ENCODE measurements at places on chromosomes 2 and 18.

GRCh38 chr2:218077464-218078216 is 8.6 kb downstream of the RUFY4 start:
- DNase-seq, result no peak

DNA sequence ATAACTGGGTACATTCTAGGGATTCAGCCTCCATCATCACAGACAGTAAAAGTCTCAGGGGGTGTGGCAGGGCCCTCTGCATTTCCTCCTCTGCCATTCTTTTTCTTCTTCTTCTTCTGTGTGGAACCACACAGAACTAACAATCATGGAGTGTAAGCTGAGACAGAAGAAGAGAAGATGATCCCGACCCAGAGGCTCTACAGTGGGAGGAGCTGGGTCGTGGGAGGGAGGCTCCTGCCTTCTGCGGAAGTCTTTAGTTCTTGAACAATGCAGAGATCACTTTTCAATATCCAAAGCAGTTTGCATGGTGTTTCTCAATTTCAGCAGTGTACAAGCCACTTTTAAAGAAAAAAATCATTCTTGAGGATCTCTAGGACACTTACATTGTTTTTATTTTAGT is 80.9 kb downstream of the KCNS3 start:
- no peak for DNase-seq

DNA sequence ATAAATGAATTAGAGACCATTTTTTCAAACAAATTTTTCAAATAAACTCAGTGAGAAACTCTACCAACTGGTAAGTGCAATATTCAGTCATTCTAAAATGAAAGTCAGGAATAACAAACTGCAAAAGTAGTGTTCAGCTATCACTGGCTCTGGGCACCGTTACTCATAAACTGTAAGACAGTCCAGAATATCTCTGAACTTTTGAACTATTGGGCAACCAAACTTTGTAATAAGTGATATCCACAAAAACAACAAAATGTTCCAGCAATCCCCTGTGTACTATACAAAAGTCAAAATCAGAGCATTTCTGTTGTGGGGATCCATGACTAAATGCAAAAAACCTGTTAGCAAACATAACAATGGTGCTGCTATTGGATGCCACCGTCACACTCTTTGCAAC is 56.3 kb downstream of the SLC25A12 start:
- no peak for DNase-seq

- no peak for DNase-seq
Observed at GRCh38 chr2:54928719-54929118, 121.5 kb downstream of the RTN4 start.

GRCh38 chr2:205885492-205886099 is 200.4 kb downstream of the INO80D start:
- DNase-seq, result peak; percentile 79

GRCh38 chr18:10352671-10353070 is 101.8 kb upstream of the APCDD1 start:
- no peak for DNase-seq

- no peak for DNase-seq
Observed at GRCh38 chr2:159396799-159397198, 110.3 kb upstream of the WDSUB1 start.

GRCh38 chr2:218821605-218822211 is 9.9 kb downstream of the PRKAG3 start:
- DNase-seq, result no peak

- peak; percentile 47 for DNase-seq
Observed at GRCh38 chr2:134301099-134301927, 47.4 kb downstream of the MGAT5 start.

GRCh38 chr2:18752667-18753422 is 163.5 kb upstream of the NT5C1B start:
- no peak for DNase-seq

DNA sequence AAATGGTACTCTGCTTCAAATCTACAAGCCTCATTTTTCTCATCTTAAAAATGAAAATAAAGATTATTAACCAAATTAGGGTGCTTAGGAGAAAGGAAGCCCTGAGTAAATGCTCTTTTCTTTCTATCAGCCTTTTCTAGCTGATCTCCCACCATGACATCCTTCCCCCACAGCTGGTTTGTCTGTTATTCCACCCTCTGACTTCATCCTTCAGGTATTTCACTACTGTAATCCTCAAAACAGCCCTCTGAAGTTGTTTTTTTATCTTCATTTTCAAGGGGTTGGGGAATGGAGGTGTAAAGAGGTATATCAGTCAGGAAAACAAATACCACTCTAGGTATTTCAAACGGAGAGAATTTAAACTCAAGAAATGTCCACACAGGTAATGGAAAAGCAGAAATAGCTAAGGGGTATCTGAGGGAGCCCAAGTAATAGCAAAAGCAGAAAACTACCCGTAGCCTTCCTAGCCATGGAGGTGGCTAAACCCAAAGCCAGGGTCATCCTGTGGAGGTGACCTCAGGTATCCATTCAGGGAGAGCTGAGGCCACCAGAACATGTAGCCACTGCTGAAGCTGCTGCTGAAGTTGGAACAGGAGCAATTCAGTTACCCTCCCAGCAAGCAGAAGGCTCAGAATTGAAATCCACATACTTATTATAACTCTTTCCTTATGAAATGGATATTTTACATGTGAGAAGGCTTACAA is 990.9 kb upstream of the ACVR2A start:
- peak; percentile 28 for DNase-seq

GRCh38 chr2:46999857-47000678 is 84.5 kb upstream of the MCFD2 start:
- no peak for DNase-seq

DNA sequence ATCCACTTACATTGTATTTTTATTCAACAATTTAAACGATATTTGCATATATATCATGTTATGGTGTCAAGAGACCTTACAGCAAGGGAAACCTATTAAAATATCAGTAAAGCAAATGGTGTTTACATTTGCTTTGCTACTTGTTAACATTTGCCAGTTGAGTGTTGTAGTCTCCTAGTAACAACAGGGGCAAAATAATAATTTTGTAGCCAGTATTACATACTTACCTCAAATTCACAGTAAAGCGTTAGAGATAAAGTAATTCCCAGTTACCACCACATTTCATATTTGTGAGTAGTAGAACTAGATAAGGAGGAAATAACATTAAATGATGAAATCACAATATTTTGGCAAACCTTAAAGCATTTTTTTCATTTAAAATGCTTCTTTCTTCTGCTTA is 71.3 kb downstream of the FASTKD2 start:
- no peak for DNase-seq

DNA sequence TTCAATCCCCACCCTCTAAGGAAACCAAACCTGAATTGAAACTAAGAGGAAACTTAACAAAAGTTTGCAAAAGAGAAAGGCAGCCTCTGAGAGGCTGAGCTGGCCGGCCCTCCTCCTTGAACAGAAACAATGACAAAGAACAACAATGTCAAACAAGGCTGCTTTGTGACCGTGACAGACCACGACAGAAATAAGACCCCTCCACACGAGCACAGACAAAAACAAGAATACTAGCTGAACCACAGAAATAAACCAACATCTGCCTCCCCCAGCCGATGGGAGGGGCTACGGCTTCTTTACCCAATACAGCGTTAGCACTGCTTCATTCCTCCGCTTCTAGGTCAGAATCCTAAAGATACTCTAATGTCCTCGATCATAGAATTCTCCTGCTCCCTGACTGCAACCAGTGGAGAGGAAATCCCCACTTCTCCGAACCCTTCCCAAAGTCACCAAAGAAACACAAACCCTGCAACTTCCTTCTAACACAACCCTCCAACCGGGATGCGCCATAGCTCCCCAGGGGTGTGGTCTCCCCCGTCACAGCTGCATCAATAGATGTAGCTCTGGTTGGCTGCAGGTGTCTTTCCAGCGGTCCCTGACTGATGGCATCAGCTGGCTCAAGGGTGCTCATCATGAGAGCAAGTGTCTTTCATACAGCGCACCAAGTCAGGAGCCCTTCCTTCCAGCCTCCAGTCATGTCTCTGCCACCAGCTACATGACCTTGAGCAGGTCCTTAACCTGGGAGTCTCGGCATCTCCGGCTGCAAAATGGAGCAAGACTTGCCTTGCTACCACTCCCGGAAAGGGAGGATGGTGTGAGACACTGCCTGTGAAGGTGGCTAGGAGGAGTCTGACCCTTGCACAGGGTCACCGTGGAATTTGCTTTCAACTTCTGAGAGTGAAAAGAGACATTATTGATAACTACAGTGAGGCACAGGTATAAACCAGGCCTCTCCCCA is 198.6 kb downstream of the HAUS1 start:
- no peak for DNase-seq

DNA sequence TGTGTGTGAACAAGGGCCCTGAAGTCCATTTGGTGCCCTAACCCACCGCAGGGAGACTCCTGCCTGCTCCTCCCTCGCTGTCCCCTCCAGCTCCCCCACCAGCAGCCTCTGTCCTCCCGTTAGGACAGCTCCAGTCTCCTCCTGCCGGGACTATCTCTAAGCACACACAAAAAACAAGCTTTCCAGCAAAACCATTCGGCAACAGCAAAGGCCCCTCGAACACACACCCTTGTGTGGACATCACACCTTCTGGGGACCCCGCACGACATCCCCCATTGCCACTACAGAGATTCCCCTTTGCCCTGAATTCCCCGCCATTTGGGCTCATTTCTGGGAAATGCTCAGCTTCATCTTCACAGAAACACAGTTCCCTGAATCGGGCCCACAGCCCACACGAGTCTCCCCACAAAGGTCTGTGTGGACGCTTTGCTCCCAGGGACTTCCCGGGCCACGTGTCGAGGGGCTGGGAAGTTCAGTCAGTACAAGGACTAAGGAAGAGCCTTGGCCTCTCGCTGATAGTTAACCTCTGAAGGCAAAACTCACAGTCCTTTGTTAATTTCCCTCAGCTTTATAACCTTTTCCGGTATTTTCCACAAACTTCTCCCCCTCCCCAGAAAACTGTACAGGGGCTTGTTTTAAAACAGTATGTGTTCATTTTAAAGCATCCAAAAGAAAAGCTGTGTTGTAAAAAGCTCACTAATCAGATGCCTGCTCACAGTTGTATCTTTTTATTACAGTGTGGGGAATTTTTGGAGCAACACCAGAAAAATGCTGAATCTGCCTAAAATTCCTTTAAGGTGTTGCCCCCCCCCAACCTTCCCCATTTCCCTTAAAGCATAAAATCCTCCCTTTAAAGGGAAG is 25.9 kb downstream of the SMAD7 start:
- DNase-seq, result no peak

DNA sequence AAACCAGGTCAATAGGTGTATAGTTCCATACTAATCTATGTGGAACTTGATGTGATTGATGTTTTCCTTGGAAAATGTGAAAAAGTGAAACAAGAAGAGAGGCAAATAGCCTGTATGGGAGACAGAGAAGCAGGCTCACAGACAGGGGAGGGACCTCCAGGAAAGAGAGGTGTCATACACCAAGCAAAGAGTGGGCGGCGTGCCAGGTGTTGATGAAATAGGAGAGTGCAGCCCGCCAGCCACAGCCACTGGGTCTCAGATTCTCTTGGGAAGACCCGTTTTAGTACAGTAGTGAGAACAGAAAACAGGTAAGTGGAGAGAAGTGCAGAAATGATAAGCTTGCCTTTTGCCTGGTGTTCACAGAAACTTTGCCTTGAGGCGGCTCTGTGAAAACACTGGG is 301.9 kb downstream of the ZNF407 start:
- DNase-seq, result peak; percentile 3

- no peak for DNase-seq
Observed at GRCh38 chr18:35658112-35658511, 76.6 kb downstream of the GALNT1 start.

GRCh38 chr18:65057439-65058083 is 693.3 kb upstream of the CDH7 start:
- DNase-seq, result no peak

DNA sequence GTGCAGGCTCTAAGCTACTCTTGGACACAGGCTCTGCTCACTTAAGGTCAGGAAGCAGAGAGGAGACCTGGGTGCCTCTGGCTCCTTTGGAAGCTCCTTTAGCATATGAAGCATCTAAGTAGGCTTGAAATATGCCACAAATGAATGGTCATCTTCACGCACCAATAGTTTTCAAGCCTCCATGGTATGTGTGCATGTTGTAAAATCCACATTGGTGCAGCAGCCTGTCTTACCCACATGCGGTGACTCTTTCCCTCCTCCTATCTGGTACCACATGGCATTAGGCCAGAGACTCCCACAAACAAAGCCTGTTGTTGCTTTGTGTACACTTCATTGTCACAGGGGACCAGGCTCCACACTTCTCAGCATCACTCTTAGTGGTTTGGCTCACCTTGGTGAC is 442.2 kb upstream of the RAB12 start:
- no peak for DNase-seq

- no peak for DNase-seq
Observed at GRCh38 chr18:52313213-52313612, 26.8 kb upstream of the DCC start.

DNA sequence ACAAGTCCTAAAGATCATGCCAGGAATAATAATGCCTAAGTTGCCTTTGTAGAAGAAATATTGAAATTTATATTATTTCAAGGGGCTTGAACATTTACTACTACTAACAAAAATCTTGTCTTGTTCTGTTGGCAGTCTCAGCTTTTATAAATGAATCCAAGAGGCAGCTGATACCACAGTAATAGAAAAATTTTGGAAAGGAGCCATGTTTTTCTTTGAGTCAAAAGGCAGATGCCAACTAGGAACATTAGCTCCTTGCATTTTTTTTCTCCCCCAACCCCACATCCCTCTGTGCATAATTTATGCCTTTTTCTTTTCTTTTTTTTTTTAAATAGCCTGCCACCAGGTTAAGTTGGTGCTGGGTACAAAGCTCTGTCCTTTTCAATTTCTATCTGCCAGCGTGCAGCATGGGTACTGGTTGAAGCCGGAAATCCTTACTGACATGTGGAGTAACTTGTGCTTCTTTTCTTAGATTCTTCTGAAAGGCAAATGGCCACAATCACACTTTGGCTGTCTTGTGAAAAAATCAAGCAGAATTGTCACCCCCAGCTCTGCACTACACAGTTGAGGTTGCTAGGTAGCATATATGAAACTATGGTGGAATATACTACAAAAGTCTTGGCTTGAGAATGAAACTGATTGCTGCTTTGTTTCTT is 98.8 kb downstream of the RHBDD1 start:
- no peak for DNase-seq

- DNase-seq, result peak; percentile 8
Observed at GRCh38 chr2:200943527-200944105, 19.8 kb downstream of the ORC2 start.

- no peak for DNase-seq
Observed at GRCh38 chr2:15838481-15839090, 101.8 kb upstream of the MYCN start.

GRCh38 chr2:217669831-217670230 is 333.0 kb downstream of the TNS1 start:
- DNase-seq, result peak; percentile 28

GRCh38 chr2:37507703-37508102 is 163.3 kb downstream of the QPCT start:
- DNase-seq, result peak; percentile 46

GRCh38 chr2:39065616-39066015 is 55.2 kb downstream of the SOS1 start:
- DNase-seq, result no peak

GRCh38 chr2:47334356-47335136 is 68.4 kb upstream of the MSH2 start:
- DNase-seq, result no peak

- no peak for DNase-seq
Observed at GRCh38 chr2:99771681-99772333, 282.0 kb upstream of the REV1 start.

GRCh38 chr2:73893764-73894474 is 1.1 kb downstream of the ACTG2 start:
- no peak for DNase-seq

GRCh38 chr18:50527636-50528307 is 32.1 kb upstream of the MAPK4 start:
- no peak for DNase-seq
